ENCODE measurements at places on chromosomes 13 and 19.

- no peak for DNase-seq
Measured at GRCh38 chr13:106650690-106651205, 82.8 kb upstream of the ARGLU1 start.

- no peak for DNase-seq
Measured at GRCh38 chr13:44300895-44301638, 72.6 kb upstream of the SERP2 start.

DNA sequence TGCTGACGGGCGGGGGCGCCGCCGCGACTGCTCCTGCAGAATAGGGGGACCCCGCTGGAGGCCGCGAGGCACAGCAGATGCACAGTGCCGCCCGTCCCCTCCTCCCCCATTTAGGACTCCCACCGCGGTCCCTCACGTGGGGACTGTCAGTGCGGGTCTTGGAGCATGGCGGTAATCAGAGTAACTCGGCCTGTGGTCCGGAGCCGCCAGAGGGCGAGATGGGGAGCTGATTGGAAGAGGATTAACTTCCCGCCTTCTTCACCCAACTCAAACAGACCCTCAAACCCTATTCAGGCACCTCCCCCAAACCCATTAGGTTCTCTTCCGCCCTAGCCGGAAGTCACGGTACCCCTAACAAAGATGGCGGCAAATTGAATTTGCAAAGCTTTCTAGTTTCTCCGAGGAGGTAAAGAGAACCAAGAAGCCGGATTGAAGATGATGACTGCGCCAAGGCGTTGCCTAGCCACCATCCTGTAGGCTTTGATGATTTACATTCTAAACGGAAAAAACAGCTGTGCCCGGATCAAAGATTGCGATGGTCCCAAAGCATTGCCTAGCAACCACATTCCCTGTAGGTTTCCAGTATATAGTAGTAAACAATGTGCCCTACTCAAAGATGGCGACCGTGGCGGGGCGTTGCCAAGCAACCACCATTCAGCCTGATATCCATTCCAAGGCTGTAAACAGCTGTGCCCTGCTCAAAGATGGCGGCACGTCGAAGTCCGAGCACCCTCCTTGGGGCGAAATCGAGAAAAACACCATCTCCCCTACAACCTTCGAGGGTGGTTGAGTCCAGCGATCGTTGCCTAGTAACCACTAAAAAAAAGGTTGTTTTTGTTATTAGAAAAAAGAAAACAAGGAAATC, at the start of gene FUZ:
Gene FUZ (minus strand): TSS at position 296 of the 865 bp plus-strand sequence. CDS start 186 bp downstream, at position 110.
- peak; percentile 98 for DNase-seq

- DNase-seq, result no peak
Measured at GRCh38 chr13:46571189-46571908, 18.4 kb downstream of the LRCH1 start.

DNA sequence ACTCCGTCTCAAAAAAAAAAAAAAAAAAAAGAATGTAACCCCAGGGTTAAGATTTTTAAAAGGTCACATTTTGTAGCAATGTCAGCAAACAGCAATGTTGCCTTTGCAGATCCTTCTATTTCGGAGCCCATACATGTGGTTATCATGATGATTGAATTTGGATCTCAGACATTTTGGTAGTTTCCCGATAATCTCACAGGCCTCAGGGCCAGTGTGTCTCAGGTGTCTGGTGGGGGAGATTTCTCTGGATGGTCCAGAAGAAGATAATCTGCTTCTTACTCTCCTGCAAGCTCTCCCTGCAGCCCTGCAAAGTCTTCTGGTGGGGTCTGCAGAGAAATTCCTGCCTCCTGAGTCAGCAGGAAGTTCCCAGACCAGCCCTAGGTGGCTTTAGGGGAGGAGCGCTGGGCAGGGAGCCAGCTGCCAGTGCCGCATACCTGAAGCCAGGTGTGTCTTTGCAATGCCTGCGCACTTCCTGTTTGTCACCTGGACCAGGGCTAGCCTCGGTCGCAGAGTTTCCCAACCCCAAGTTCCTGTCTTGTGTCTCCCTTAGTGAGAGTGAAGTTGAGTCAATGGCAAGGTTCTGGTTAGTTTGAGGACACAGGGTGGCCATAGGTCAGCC, 1.4 kb downstream of the SH2D3A start:
- peak; percentile 44 for DNase-seq

- DNase-seq, result peak; percentile 71
Measured at GRCh38 chr13:75357576-75358289, 124.2 kb downstream of the TBC1D4 start.

- DNase-seq, result no peak
Measured at GRCh38 chr13:63161219-63161618, 1745.6 kb upstream of the PCDH20 start.

GRCh38 chr13:32426191-32426989, 1.5 kb downstream of the N4BP2L1 start:
- DNase-seq, result peak; percentile 56

GRCh38 chr13:98961503-98962105, 16.3 kb downstream of the DOCK9 start:
- no peak for DNase-seq

- peak; percentile 65 for DNase-seq
Measured at GRCh38 chr19:12913851-12914690, 5.0 kb downstream of the SYCE2 start.

DNA sequence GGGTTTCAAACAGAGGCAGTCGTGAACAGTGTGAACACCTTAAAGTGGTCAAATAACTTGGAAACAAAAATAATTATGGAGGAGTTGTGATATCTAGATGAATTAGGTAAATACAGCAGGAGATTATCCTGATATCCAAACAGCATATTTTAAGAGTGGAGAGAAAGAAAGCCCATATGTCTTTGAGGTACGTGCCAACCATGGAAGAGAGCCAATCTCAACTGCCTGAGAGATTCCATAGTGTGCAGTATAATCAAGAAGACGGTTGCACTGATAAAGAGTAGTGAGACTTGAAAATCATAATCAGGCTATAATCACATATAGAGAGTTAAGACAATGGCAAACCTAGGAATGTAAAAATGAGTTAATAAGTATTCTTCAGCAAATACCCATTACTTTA, 472.8 kb upstream of the SLITRK5 start:
- DNase-seq, result no peak

DNA sequence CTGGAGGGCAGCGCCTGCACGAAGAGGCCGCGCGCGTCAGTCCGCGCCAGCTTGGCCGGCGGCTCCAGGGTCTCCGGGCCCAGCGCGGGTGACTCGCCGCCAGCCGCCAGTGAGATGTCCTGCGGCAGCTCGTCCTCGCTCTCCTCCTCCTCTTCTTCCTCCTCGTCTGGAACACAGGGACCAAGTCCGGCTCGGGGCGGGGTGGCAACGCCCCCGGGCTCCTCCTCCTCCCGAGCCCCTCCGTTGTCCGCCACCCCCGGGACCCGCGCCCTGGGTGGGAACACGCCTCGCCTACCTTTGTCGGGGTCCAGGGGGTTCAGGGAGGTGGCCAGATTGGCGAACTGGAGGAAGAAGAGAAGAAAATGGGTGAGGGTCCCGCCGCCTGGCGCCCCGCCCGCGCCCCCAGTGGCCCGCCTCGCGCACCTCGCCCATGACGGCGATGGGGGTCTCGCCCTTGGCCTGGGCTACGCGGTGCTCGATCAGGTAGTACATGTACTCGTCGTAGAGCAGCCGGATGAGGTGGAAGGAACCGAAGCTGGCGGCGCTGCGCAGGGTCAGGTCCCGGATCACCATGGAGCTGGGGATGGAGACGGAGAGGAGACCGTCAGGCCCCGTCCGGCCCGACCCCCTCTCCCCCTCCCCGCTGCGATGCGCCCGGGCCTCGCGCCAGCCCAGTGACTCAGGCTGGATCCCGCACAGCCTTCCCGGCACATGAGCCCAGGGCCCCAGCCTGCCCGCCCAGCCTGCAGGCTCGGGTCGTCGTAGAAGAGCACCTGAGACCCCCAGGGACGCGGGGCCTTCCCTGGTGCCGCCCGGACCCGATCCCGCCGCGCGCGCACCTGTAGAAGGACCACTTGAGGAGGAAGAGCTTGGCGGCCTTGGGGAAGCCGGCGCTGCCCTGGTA, 10.6 kb downstream of the DCAF15 start:
- DNase-seq, result no peak

GRCh38 chr13:104286566-104287290, 1220.5 kb upstream of the SLC10A2 start:
- DNase-seq, result no peak

DNA sequence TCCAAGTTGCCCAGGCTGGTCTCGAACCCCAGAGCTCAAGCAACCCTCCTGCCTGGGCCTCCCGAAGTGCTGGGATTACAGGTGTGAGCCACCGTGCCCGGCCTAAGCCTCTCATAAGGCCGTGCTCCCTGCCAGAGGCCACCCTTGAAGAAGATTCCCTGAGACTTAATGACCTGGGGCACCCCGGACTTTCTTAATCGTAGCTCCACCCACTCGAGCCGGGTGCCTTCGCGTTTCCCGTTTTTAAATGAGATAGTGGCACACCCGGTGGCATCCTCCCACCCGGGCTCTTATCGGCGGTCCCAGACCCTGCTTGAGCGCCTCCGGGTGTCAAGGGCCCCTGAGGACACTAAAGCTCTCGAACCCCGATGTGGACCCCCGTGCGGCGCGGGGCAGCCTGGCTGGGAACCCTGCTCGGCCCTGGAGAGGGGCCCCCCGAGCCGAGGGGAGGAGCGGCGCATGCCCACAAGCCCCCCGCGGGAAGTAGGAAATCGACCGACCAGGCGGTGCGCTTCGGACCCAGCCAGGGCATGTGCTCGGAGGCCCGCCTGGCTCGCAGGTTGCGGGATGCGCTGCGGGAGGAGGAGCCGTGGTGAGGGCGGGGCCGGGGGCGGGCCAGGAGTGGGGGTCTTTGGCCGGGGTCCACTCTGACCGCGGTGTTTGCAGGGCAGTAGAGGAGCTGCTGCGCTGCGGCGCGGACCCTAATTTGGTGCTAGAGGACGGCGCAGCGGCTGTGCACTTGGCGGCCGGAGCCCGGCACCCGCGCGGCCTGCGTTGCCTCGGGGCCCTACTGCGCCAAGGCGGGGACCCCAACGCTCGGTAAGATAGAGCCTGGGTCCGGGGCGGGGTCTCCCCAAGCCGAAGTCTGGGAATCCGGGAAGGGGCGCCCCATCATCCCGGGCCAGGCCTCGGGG, at the start of gene ANKLE1:
Gene ANKLE1 (plus strand): TSS at position 511 of the 914 bp plus-strand sequence. CDS start 20 bp downstream, at position 531.
- DNase-seq, result peak; percentile 28

DNA sequence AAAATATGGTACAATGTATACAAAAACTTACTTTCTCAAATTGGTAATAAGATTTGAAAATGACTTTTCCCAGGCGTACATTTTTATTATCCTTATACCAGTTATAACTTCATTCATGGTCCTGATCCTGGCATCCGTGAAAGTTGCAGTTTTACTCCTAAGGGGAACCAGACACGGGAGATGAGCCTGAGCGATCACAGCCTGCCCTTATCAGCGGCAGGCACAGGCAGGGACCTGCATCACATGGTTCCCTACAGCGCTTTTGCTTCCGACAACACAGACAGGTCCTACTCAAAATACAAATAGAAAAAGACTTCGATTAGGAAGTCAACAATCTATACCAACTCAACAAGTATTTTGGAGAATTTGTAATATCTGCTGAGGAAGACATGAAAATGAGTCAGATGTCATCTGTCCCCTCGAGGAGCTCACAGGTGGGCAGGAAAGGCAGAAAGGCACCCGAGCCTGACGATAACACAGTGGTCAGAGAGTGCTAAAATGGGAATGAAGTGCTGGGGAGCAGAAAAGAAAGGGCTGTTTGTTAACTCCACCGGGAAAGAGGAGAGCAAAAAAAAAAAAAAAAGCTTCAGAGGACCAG, 93.4 kb downstream of the ABCC4 start:
- no peak for DNase-seq

DNA sequence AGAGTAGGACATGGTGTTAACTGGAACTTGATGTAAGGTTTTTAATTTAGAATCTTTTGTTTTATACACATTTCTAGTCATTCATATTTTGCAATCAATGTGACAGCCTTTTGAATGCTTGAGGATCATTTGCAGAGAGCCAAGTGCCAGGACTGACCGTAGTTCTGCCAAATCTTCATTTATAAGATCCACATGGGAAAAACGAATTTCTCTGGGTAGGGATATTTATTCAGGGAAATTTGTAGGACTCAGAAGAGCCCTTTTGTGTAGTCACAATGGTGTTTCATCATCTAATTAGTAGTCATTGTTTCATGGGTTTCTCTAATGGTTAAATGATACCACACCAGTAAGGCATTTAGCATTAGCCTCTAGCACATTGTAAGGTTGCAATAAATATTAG, 161.1 kb downstream of the LMO7 start:
- DNase-seq, result no peak

All from CD4-positive, alpha-beta T cell treated with Interferon alpha-2 for 1 hour (primary cell).